ENCODE measurements at places on chromosomes 2 and 18. TPM values are rescaled to one million over a fixed set of nuclear protein-coding genes. Genes with fewer than 3 reads are reported as not detected.

GRCh38 chr2:166090908-166091307, 36.9 kb downstream of the SCN1A start:
- H3K27ac ChIP-seq = no peak overlapping the region
- DNase-seq = no peak
- no peaks in the 10 kb centered on the region for H3K36me3 ChIP-seq
- no peak overlapping the region for H3K4me3 ChIP-seq
- no peaks in the 10 kb centered on the region for H3K27me3 ChIP-seq

DNA sequence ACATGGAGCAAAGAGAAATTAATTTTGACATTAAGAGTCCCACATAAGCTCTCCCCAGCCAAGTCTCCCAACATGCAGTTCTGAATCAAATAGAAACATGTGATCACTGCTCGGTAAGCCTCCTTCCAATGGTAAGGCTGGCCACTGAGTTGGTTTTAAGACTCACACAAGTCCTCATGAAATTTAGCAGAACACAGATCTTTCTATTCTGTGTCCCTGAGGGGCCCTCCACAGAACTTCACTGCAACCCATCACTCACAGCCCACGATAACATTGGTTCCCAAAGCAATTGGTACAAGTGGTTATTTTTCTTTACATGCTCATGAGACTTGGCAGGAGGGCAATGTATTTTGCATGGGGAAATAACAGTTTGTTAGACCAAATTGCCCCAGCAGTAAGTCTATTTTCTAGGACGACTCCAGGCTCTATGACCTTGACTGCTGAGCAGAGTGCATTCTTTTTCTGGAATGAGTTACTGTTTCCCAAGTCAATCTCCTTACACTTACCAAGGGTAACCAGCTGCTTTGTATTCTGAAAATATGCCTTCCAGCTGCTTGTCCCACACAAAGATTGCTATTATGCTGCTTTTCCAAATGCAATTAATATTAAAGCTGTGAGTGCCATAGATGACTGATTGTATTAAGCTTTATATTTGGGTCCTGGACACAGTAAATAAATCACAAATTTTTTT, 142.3 kb upstream of the TANK start:
- H3K4me3 ChIP-seq = no peak overlapping the region
- H3K36me3 ChIP-seq = no peaks in the 10 kb centered on the region
- H3K4me1 ChIP-seq = no peaks in the 10 kb centered on the region

- no peak overlapping the region for H3K4me3 ChIP-seq
- H3K27me3 ChIP-seq = peaks cover 4% of the 10 kb centered on the region
- no peaks in the 10 kb centered on the region for H3K36me3 ChIP-seq
- DNase-seq = peak; percentile 26
- H3K27ac ChIP-seq = no peak overlapping the region
Observed at GRCh38 chr2:37189452-37190153, 1.1 kb upstream of the SULT6B1 start.

DNA sequence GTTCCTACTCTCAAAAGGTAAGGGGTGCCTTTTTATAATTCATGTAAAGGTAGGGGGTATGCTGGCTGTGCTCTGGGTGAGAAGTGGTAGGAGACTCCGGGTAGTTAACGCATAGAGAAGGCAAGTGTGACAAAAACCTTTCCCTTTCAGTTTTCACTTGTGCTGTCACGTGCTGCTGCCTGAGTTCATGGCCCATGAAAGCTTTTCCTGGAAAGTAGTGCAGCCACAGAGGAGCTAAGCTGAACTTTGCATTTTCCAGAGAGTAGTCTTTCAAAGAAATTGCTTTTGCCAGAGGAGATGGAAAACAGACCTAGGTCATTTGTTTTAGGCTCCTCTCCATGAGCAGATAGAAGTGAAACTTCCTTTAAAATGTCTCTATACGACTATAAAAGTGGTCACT, 44.7 kb downstream of the THSD7B start:
- no peak overlapping the region for H3K27ac ChIP-seq
- H3K36me3 ChIP-seq = no peaks in the 10 kb centered on the region
- H3K27me3 ChIP-seq = peaks cover 1% of the 10 kb centered on the region
- no peaks in the 10 kb centered on the region for H3K4me1 ChIP-seq
- no peak overlapping the region for H3K4me3 ChIP-seq

- H3K27me3 ChIP-seq = peaks cover 10% of the 10 kb centered on the region
- H3K27ac ChIP-seq = no peak overlapping the region
- H3K4me1 ChIP-seq = no peaks in the 10 kb centered on the region
Observed at GRCh38 chr18:32550963-32551362, 80.3 kb upstream of the GAREM1 start.

DNA sequence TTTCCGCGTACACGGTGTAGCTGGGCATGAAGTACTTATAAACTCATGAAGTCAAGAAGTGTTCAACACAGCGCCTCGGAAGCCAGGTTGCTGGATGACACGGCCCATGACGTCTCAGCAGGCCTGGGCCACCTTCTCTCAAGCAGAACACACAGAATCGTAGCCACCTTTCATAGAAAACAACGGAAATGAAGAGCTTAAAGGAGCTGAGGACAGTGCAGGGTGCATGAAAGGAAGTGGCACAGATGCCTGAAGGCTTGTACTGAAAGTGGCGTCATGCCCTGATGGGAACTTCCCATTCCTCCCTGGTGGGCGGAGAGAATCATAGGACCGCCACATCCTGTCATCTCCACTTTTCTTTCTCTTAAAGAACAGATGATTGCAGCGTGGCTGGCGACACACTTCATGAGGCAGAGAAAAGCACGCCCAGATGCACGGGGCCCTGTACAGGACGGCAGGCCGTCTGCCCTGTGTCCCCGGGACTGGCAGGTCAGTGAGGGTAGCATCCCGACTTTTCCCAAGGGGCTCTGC, 31.1 kb downstream of the HDAC4 start:
- H3K27ac ChIP-seq = peak overlapping the region; percentile 89
- H3K36me3 ChIP-seq = peaks cover 7% of the 10 kb centered on the region
- DNase-seq = peak; percentile 92
- no peaks in the 10 kb centered on the region for H3K27me3 ChIP-seq
- peaks cover 13% of the 10 kb centered on the region for H3K4me1 ChIP-seq

GRCh38 chr2:234193977-234194563, 143.6 kb downstream of the SPP2 start:
- no peaks in the 10 kb centered on the region for H3K27me3 ChIP-seq
- H3K4me3 ChIP-seq = no peak overlapping the region
- no peaks in the 10 kb centered on the region for H3K4me1 ChIP-seq
- no peak overlapping the region for H3K27ac ChIP-seq
- no peak for DNase-seq

DNA sequence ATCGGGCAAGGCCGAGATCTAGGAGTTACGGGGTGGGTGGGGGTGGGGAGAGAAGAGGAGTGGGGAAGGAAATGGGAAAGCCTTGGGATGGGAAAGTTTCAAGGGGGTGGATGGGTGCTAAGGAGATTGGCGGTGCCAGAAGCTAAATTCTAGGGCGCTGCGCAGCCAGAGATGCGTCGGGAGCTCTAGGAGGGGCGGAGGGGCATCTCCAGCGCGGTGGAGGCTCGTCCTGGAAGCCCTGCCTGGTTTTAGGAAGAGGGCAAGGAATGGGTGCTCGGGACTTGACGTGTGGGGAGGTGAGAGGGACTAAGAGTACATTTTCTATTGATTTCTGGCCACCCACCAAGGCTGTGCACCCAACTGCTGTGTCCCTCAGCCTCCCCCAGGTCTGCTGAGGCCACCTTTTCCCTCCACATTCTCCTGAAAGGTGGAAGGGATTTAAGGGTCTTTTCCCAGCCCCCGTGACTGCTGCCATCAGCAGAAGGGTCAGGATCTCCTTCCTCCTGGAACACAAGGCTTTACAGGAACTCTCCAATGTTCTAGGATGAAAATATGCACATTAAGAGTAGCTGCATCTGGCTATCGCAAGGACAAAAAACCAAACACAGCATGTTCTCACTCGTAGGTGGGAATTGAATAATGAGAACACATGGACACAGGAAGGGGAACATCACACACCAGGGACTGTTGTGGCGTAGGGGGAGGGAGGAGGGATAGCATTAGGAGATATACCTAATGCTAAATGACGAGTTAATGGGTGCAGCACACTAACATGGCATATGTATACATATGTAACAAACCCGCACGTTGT, 1.4 kb downstream of the C2orf72 start:
- no peak overlapping the region for H3K27ac ChIP-seq

DNA sequence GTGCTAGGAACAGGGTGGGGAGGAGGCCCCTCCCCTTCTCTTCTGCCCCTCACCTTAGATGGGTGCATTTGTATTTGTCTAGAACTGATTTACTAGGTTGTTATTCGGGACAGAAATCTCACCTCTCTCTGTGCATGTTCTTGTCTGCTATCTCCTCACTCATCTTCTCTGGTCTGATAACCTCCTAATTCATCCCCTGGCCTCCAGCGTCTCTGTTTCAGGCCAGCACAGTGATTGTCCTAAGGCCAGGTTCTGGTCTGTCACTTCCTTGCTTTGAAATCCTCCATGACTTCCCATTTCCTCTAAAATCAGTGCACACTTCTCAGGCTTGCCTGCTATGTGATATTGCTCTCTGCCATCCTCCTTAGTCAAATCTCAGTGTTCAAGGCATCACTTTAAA, 58.4 kb downstream of the CELF4 start:
- DNase-seq = no peak
- H3K27ac ChIP-seq = no peak overlapping the region
- H3K27me3 ChIP-seq = no peaks in the 10 kb centered on the region
- H3K4me1 ChIP-seq = no peaks in the 10 kb centered on the region

GRCh38 chr2:115084446-115084845, 642.0 kb downstream of the DPP10 start:
- no peaks in the 10 kb centered on the region for H3K27me3 ChIP-seq
- DNase-seq = no peak
- H3K4me1 ChIP-seq = no peaks in the 10 kb centered on the region

DNA sequence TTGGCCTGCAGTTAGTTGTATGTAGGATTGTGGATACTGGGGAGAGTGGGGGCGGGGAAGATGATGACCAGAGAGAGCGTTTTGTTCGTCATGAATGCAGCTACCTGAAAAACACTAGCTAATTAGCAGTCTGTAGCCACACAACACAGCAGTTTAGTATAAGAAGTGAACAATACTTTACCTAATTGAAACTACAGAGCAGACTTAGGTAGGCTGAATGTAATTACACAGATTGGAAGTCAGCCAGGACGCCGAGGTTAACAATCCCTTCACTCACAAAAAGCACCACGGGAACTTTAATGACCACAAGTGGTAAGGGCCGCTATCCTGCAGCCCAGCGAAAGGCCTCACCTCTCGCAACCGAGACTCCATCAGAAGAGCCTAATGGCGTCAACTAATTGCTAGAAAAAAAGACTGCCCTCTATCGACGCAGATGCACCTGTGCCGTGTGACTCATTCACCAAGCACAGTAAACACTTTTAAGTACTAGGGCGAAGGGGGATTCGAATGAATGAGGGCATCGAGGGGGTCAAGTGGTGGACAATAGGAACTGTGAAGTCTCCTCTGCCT, 591.0 kb downstream of the ARHGAP15 start:
- no peak for DNase-seq
- peaks cover 11% of the 10 kb centered on the region for H3K36me3 ChIP-seq
- no peak overlapping the region for H3K27ac ChIP-seq
- no peak overlapping the region for H3K4me3 ChIP-seq
- peaks cover 17% of the 10 kb centered on the region for H3K4me1 ChIP-seq
- no peaks in the 10 kb centered on the region for H3K27me3 ChIP-seq

- H3K4me1 ChIP-seq = peaks cover 46% of the 10 kb centered on the region
- H3K36me3 ChIP-seq = peaks cover 45% of the 10 kb centered on the region
- peak overlapping the region; percentile 96 for H3K4me3 ChIP-seq
- no peaks in the 10 kb centered on the region for H3K27me3 ChIP-seq
- peak overlapping the region; percentile 96 for H3K27ac ChIP-seq
- no peak for DNase-seq
Observed at GRCh38 chr2:190535121-190535439, 558 bp upstream of the NEMP2 start.

DNA sequence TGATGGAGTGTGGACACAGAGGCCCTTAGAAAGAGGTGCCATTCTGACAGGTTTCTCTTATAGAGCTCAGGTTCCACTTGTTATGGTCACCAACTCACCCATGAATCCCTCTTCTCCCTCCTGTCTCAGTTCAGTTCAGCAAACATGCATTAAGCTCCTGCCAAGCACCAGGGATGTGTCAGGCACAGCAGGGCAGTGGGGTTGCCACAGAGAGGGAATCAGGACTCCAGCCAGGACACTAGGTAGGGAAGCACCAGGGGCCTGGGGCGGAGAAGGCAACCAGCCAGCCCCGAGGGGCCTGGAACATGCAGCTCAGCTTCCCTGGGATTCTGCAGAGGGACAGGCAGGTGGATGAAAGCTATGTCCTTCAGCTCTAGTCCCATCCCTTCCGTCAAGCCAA, 44.6 kb downstream of the TOGARAM2 start:
- no peaks in the 10 kb centered on the region for H3K27me3 ChIP-seq
- no peak overlapping the region for H3K4me3 ChIP-seq
- no peaks in the 10 kb centered on the region for H3K4me1 ChIP-seq

- no peaks in the 10 kb centered on the region for H3K27me3 ChIP-seq
- peaks cover 48% of the 10 kb centered on the region for H3K4me1 ChIP-seq
Observed at GRCh38 chr2:230794497-230794896, 70.2 kb upstream of the ITM2C start.

DNA sequence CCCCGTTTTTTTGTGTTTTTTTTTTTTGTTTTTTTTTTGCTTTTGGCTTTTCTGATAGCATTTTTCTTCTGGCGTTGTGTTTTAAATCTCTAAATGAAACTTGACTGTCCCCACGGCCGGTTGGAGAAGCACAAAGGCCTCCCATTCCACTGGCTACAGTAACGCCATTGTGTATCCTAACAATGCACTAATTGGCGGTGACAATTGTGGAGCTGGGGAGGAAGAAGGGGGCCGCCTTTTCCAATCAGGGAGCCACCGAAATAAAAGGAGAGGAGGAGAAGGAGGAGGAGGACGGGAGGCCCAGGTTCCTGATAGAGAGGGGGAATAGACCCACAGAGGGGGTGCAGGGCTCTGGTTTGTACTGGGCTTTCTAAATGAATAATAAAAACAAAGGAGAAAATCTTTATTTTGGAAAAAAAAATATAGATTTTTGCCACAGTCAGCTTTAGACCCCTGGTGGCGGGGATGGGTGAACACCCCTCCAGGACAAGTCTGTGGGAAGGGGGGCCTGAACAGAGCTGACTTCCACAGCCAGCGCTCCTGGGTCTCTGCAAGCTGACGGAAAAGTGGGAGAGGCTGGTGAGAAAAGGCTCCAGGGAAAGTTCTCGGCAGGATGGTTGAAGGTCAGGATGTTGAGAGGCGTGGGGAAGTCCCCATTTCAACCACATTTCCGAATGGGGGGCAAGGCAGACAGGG, 43.7 kb upstream of the FZD5 start:
- H3K4me3 ChIP-seq = no peak overlapping the region
- DNase-seq = no peak
- H3K4me1 ChIP-seq = peaks cover 4% of the 10 kb centered on the region
- peaks cover 3% of the 10 kb centered on the region for H3K27me3 ChIP-seq
- H3K27ac ChIP-seq = no peak overlapping the region

GRCh38 chr18:58231930-58232329, 187.9 kb downstream of the NEDD4L start:
- no peak overlapping the region for H3K4me3 ChIP-seq
- no peaks in the 10 kb centered on the region for H3K4me1 ChIP-seq
- no peak overlapping the region for H3K27ac ChIP-seq

GRCh38 chr2:100998235-100998573, 3.9 kb upstream of the RPL31 start:
- H3K27me3 ChIP-seq = no peaks in the 10 kb centered on the region
- no peak for DNase-seq
- H3K4me3 ChIP-seq = no peak overlapping the region
- H3K4me1 ChIP-seq = peaks cover 9% of the 10 kb centered on the region

Gene DSEL
- 0.09 TPM for total RNA-seq

Gene CDH2
- total RNA-seq = not detected

Gene CPO
- total RNA-seq = not detected

Gene DCC
- not detected for total RNA-seq

Gene NAT8
- not detected for total RNA-seq

Measured in activated CD8-positive, alpha-beta T cell treated with anti-CD3 and anti-CD28 coated beads for 36 hours (primary cell).